Putamen (tissue), 1 donor: ENCODE measurements at places on chromosomes 2 and 18.

GRCh38 chr2:140695155-140695554 is 1435.7 kb downstream of the LRP1B start:
- DNase-seq, result no peak

- DNase-seq, result peak; percentile 64
These were observed 98.6 kb downstream of the AAK1 start for GRCh38 chr2:69544951-69545350.

GRCh38 chr2:136167721-136168475 is 49.9 kb upstream of the CXCR4 start:
- DNase-seq, result no peak

GRCh38 chr2:239315308-239315707 is 85.5 kb downstream of the HDAC4 start:
- no peak for DNase-seq

DNA sequence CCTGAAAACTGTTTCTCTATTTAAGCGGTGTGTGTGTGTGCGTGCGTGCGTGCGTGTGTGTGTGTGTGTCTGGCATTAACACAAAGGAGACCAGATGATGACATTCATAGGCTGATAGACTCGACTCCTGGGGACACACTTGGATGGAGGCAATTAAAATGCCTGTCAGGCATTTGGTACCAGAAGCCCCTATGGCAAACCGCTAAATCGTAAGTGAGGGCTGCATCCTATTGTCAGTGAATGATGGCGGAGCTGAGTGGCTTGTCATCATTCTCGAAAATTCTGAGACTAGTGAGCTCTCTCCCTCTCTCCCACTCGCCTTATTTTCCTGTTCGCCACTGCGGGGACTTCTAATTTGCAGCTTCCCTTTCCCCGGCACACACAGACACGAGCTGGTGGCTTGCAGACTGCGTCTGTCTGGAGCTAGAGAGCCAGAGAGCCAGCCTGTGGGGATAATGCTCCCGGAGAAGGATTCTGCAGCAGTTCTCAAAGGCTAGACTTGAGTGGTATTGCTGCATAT is 155.4 kb downstream of the MAP2 start:
- peak; percentile 70 for DNase-seq

- no peak for DNase-seq
These were observed 36.4 kb downstream of the PXDN start for GRCh38 chr2:1707771-1708418.

DNA sequence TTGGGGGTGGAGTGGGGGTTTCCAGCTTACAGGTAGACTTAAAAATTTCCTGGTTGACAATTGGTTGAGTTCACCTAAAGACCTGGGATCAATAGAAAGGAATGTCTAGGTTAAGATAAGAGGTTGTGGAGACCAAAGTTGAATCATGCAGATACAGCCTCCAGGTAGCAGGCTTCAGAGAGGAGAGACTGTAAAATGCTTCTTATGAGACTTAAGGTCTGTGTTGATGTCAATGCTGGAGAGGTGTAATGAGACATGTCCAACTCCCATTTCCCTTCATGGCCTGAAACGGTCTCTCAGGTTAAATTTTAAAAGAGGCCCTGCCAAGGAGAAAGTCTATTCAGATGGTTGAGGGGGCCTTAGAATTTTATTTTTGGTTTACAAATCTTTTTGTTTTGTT is 38.5 kb upstream of the RND3 start:
- DNase-seq, result no peak

DNA sequence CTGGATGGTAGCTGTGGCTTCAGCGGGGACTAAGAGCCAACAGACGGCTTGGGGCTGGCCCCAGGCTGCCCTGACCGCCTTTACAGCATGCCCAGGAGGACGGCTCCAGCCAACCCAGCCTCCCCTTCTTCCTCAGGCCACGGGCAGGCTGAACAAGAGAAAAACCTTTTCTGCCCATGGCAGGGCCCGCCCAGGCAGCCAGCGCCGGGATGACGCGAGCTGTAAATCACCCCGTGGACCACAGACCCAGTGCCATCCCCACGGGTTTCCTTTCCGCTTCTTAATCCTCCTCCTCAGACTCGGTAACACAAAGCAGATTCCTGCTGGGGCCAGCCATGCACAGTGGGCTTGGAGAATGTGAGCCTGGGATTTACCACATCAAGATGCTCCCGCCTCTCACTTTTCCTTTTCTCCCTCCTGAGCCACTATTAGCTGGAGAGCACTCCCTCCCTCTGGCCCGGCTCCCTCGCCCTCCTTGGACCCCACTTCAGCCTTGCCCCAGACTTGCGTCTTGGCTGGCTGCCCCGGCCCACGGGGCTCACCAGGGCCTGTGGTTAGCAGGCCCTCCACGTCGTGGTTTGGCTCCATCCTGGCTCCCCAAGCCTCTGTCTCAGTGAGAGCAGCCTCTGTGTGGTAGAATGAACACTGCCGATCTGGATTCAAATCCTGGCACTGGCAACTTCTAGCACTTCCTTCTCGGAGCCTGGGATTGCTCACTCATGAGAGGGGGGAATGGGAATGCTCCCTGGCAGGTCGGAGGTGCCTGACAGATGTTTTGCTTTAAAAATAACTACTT is 31.4 kb downstream of the ATOH8 start:
- DNase-seq, result peak; percentile 72

- no peak for DNase-seq
These were observed 1220.4 kb upstream of the ZEB2 start for GRCh38 chr2:145740302-145740701.

GRCh38 chr2:154449951-154450658 is 248.4 kb upstream of the KCNJ3 start:
- DNase-seq, result no peak

DNA sequence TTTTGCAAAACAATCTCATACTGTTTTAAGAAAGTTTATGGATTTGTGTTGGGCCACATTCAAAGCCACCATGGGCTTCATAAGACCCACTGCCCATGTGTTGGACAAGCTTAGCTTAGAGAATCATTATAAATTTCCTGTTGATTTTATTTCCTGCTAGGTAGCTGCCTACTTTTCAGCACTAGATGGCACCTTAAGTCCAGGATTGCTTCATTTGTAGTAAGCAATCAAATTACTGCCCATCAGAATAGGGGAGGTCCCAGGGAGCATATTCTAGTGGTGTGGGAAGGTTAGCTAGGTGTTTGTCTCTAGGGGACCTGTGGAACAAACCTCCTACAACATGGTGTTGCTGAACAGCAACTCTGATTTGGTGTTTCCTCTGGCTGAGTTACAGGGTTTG is 11.0 kb upstream of the DCDC2C start:
- DNase-seq, result no peak

DNA sequence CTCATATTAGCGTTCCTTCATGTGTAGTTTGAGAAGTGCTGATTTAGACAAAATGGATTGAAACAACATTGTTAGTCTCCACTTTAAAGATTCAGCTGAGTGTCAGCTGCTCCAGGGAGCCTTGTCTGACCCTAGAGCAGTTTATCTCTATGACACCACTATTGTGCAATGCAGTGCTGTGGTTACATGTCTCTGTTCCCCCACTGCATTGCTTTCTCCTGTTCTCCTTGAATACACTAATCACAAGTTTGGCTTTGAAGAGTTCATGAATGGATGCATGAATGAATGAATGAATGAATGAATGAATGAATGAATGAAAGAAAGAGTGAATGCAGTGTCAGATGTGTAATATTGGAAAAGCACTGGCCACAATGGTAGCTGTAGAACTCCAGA is 38.3 kb downstream of the GCG start:
- DNase-seq, result no peak

DNA sequence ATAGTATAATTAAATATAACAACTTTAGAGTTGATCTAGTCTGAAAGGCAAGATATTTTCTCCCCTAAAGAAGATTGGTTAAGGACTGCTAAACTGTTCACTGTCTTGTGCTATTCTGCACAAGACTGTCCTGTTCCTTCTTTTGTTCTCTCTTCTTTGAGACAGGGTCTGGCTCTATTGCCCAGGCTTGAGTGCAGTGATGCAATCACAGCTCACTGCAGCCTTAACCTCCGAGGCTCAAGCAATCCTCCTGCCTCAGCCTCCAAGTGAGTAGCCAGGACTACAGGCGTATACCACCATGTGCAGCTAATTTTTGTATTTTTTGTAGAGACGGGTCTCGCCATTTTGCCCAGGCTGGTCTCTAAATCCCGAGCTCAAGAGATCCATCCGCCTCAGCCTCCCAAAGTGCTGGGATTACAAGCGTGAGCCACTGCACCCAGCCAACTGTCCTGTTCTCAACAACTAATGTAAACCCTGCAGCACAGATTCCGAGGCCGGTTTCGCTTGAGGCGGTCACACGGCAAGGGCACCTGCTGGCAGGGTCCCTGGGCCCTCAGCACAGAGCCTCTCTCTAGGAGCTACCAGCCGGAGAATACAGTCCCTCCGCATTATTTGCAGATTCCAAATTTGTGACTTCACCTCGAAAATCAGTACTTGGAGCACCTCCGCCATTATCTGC is 16.4 kb downstream of the PXDN start:
- no peak for DNase-seq

GRCh38 chr2:58449286-58450010 is 208.3 kb upstream of the FANCL start:
- DNase-seq, result peak; percentile 80

- no peak for DNase-seq
These were observed 242.5 kb upstream of the SMAD7 start for GRCh38 chr18:49193252-49193651.

DNA sequence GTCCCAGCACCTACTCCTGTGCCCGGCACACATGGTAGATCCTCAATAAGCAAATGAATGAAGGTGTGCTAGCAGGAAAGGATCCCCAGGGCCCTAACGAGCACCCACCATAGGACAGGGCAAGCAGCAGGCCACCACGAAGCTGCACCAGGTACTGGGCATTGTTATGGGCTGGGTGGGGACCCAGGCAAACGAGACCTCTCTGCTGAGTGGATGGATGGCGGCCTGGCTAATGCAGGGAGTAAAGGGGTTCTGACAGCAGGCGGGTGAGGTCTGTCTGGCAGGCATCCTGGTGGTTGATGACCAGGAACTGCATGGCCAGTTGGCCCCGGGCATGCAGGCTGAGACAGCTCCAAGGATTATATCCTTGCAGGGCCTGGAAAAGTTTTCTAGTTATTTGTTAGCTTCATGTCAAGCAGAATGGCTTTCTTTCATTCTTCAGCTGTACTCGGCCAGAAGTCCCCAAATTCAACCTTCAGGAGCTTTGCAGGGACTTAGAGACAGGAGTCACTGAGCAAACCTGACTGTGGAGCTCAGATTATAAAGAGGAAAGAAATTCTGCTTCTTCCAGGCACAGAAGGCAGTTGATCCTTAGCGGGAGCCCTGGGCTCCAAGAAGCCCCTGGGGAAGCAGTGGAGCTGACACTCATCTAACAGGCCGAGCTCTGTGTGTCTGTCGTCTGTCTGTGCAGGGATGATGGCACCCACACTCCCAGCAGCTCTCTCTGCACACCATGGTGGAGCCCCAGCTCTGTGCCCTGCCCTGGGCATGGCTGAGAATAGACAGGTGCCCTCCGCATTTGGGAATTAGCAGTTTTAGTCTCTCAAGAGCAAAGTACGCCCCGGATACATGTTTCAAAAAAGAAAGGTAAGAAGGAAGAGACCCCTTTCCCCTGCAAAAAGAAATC is 51.2 kb downstream of the SDC1 start:
- DNase-seq, result no peak

DNA sequence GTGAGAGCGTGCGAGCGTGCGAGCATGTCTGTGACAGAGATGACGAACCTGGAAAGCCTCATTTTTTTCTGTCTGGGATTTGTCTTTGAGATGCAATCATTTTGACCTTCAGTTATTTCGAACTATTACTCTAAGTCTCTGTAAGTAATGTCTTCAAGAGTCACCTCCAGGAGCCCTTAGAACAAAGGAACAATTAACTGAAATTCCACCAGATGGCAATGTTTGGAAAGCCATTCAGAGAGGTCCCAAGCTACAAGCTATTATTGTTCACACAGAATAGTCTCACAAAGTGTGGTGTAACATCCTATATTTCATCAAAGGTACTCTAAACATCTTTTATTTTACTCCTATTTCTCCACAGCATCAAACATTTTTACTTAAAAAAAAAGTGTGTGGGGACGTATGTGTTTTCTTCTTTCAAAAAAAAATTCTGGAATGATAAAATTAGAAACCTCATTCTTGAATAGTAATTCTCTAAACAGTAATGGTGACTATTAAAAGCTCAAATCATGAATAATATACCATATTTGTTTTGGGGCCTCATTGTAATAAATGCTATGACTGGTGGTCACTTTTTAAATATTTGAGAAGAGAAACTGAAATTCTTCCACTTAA is 35.1 kb upstream of the MAPRE2 start:
- peak; percentile 80 for DNase-seq

DNA sequence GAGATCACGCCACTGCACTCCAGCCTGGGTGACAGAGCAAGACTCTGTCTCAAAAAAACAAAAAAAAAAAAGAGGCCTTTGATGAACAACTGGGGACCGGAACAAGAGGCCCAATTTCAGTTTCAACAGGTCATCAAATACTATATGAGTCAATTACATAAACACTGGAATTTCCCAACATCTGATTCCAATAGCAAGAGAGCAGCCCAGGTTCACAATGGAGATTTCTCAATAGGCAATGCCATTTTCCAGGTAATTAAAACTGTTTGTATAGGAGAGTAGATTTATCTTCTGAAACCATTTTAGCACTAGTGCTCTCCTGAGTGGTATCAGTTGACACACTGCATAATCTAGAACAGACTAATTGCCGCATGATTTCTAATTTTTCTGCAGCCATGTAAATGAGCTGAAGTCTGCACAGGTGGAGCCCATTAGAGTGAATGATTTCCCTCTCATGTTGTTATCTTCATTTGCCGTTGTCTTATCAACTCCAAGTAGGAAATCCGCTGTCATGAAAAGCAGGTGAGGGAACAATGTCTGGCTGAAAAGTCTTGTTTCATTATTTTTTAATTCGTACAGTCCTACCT is 264.1 kb upstream of the MEIS1 start:
- DNase-seq, result no peak

DNA sequence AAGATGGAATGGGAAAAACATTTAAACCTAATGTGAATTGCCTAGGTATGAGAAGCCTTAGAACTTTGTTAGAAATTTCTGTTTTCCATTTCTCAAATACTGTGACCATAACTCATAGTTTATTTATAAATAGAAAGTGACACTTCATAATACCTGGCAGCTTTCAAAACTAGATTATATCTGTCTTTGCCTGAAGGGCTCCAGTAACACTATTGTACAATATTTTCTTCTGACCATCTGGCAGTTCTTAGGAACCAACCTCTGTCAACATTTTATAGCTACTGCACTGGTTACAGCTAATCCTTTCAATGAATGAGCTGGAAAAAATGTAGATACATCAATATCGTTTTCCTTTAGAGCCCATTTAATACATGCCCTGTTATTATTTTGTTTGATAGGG is 237.4 kb downstream of the CAMKMT start:
- DNase-seq, result no peak

DNA sequence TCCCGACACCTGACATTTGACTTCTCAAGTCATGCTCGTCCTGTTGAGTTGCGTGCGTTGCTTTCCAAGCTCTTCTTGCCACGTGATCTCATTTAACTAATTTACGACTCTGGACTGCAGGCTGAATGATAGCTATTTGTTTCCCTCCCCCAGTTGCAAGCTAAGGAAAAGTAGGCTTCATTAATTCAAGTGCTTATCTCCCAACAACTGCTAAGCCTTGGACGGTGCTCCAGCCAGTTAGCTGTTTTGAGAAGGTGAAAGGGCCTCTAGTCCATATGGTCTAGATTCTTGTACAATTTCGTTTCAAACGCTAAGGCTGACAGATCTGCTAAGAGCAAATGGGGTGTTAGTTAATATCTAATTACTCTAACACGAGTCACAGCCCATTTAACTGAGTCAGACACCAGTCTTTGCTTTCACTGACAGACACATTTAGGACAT is 21.1 kb downstream of the GPR45 start:
- no peak for DNase-seq
